Stimulated activated CD8-positive, alpha-beta memory T cell treated with anti-CD3 and anti-CD28 coated beads, Interleukin-12 subunit alpha, Interleukin-12 subunit beta, amount 100 ng/mL, for 1 hour (primary cell): ENCODE measurements at places on chromosomes 7 and 10.
A peak's percentile ranks its signal among the peaks of the same experiment; 100 is the strongest.

DNA sequence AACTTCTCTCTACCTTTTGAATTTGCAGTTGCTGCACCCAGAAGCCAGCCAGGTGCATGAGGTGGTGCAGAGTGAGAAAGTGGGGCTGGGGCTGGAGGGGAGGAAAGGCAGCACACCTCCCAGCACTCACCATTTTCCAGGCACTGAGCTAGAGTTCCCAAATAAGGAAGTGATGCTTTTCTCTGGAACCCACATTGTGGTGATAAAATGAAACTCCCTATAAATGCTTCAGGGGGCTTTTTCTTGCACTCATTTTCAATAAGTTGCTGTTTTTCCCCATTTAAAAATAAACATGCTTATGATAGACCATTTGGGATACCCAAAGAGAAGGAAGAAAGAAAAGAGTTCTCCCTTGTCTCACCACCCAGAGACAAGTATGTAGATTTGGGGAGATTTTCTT is 42.8 kb upstream of the TNS3 start:
- DNase-seq, result no peak

- DNase-seq, result no peak
Observed at GRCh38 chr7:91353848-91354247, 89.6 kb downstream of the FZD1 start.

DNA sequence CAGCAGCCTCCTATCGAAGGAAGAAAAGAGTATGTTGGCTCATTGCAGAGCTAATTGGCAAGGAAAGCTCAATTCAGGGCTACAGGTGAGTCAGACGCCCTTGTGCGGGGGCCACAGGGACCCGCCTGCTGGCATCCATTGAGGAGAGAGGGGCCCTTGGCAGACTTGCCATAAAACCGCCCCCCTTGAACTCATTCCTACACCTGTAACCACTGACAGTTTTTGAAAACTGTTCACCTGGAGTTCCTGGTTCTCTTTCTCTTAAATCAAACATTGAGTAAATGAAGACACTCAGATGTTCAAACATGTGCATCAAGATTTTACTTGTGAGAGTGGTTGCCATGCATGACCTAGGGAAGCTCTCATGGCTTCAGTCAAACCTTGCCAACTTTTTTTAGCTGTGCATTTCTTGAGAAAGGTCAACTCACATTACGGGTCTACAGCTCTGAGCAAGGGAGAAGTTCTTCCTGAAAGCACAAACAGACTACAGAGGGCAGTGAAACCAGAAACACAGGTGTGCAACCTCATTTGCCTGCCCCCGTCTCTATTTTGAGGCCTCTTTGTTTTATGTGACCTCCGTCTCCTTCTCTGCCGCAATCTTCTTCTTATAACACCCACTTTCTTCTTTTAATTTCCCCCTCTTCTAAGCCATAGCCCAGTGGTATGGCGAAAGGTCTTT is 87.8 kb downstream of the TBXAS1 start:
- no peak for DNase-seq

GRCh38 chr10:128044186-128044585 is 82.0 kb downstream of the MKI67 start:
- DNase-seq, result no peak

- DNase-seq, result no peak
Observed at GRCh38 chr7:69932034-69932628, 333.9 kb downstream of the AUTS2 start.

- no peak for DNase-seq
Observed at GRCh38 chr10:78910886-78911285, 157.9 kb upstream of the ZMIZ1 start.

- DNase-seq, result no peak
Observed at GRCh38 chr10:30805061-30805460, 175.5 kb upstream of the LYZL2 start.

DNA sequence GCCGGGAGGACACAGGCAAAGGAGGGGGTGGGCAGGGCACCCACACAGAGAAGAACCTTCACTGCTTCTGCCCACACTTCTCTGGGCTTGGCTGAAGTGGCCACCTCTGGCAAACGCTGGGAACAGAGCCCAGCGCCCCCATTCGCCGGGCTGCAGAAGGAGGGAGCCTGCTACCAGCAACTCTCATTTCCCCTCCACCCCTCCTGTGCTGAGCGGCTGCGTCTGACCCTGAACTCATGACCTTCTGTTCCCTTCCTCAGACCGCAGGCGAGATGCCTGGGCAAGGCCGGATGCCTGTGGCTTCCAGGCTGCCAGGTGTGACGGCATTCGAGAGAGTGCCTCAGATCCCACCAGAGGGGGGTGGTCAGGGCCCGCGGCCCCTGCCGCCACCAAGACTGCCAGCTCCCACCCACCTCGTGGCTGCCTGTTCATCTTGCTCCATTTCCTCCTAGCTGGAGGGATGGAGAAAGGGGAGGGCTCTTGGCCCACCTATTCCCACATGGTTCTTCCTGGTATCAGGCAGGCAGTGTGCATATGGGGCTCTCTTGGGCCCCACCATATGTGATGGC is 19.8 kb downstream of the DNAJB12 start:
- DNase-seq, result peak; percentile 69

DNA sequence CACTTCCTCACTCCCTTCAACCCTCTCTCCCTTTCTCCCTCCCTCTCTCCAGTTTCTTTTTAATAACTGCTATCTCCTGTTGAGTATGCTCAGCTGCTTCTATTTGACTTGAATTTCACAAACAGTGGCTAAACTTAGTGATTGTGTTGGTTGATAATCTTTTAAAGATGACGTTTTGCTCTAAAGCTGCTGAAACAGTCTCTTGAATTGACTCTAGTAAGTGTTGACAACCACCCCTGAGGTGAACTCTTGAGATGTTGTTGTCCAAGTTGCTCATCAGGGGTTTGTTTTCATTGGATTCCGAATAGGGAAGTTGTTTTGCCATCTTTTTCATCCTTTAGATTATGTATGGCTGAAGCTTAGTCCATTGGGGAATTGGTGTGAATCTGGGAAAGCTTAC is 176.2 kb downstream of the TWIST1 start:
- DNase-seq, result no peak

GRCh38 chr7:27868131-27868550 is 128.2 kb downstream of the TAX1BP1 start:
- no peak for DNase-seq

GRCh38 chr7:26987338-26987737 is 108.5 kb downstream of the HOXA1 start:
- no peak for DNase-seq

DNA sequence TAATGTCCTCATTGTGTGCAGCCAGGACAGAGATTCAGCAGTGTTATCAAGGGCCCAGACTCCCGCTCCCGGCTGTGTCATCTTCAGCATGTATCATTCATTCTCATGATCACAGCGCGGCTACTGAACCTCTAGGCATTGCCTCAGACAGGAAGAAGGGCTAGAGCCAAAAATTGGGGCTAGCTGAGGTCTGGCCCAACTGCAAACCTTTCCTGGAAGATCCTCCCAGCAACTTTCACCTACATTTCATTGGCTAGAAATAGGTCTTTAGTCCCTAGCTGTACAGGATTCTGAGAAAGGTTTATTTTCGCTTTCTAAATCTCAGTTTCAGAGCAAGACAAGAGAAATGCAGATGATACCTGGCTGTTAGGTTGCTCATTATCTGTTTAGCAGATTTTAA is 81.9 kb downstream of the CREM start:
- DNase-seq, result no peak

DNA sequence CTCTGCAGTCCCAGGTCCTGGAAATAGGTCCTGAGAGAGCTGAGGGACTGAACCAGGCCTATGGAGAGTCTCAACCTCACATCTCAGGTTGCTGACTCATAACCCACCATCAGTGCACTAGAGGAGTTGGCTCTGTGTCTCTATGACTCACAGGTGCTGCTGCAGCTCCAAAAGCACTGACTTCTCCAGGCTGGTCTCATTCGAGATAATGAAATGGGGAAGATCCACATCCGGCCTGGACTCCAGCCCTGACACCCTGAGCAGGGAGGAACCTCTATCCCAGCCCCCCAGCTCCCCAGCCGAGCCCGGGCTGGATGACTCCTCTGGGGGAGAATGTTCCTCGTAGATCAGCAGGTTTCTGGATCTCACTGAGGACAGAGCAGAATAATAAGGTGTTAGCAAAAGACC is 35.5 kb upstream of the DGKI start:
- DNase-seq, result no peak

DNA sequence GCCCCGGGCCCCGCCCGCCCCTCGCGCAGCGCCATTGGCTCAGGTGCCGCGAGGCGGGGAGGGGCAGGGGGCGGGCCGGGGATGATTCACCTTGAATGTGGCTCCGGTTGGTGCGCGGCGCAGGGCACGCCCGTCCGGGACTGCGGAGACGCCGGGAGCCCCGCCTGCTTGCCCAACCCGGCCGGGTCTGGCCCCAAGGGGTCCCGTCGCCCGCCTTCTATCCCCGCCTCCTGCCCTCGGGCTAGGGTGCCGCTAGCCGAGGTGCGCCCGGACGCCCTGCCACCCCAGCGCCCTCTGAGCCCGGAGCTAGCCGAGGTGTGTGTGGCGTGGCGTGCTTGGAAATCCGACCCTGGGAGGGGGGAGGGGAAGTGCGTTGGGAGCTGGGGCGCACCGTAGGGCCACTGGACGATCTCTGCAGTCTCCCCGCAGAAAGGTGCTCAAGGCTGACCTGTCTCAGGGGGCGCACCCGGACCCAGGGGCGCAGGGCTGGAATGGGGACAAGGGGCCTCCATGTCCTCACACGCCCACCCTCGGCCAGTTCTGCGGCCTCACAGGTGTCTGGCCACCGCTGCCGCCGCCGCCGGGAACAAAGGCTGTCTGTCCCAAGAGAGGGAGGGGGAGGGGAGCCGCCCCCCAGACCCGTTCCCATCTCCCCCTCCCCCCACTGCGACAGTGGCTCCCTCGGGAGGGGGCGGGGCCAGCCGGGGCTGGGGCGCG is 168.9 kb downstream of the NRF1 start:
- DNase-seq, result peak; percentile 55
